ENCODE measurements at places on chromosomes 5 and 9.

DNA sequence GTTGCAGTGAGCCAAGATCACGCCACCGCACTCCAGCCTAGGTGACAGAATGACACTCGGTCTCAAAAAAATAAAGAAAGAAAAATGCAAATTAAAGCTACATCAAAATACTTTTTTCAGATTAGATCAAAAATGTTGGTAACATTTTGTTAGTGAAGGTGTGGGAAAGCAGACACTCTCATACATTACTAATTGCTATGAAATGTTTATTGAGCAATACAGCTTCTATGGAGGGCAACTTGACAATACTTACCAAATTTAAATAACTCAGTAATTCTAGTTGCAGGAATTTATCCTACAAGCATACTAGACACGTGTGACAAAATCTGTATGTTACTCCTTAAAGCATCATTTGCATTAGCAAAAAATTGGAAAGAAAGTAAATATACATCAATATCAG, 4.1 kb downstream of the TRIM23 start:
- DNase-seq: no peak

- DNase-seq: no peak
Measured at GRCh38 chr9:137227054-137227852, at the start of gene RNF224. TSS of gene RNF224 (plus strand) at chr9:137227502. CDS start at chr9:137228336, 834 bp downstream.

- no peak for DNase-seq
Measured at GRCh38 chr5:159324986-159325385, 5.3 kb downstream of the IL12B start.

DNA sequence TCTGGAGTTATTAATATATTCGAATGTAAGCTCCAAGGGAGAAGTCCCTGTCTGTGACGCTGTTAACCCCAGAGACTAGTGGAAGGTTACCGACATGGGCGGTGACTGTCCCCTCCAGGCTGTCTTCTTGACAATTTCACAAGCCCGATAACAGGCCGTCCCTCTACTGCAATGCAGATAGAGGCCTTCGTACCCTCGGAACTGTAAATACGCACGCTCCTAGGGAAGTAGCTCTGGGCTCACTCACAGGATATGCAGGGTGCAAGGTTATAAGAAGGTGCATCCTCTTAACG, 680 bp upstream of the RFK start:
- DNase-seq: no peak

GRCh38 chr5:149860801-149861322, 83.7 kb downstream of the PDE6A start:
- DNase-seq: no peak

- DNase-seq: no peak
Measured at GRCh38 chr9:109857336-109857735, 77.3 kb downstream of the PALM2AKAP2 start.

GRCh38 chr5:80884929-80885328, 75.2 kb upstream of the RASGRF2 start:
- no peak for DNase-seq

DNA sequence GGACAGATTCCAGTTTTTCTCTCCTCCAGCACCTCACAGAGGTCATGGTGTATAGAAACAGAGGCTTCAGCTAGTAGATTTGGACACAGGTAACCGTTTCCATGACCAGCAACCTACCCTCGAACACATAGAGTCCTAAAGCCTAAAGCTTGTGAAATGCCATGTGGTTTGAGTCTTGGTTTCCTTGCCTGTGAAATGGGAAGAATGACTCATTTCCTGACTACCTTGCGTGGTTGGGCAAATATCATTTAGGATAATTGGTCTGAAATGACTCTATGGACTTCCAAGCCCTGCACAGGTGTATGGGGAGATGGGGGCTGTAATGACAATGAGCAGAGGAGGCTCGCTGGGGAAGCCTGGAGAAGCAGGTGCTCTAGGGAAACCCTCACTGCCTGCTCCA, 134.6 kb downstream of the TTLL11 start:
- DNase-seq: no peak

DNA sequence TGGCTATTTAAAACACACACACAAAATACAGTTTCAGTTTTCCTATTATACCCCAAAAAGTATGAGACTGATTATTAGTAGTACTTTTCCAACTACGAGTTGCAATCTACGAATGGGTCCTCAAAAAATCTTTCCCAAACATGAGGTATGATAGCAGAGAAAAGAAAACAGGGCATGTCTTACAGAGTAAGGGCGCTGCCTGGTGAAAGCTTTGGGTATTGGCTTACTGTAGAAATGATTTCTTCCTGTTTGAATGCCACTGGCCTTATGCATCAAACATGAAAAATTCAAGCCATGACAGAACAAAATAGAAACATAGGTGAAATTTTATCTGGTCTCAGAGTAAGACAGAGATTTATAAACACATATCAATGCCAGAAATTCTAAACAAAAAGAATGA, 448.0 kb downstream of the SPOCK1 start:
- no peak for DNase-seq

DNA sequence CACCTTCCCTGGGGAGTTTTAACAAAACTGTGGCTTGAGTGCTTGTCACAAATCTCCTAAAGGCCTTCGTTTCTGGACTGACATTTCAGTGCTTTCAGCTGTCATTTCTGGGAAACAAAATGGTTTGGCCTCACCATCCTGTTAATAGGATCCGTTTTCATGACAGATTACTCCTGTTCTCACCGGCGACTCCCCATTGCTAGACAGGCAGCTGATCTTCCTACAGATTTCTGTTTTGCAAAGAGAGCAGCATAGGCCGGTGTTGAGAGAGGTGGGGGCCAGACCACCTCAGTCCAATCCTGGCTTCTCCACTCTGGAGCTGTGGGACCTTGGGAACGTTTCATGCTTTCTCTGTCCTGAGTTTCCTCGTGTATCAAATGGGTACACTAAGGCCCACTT, 75.5 kb upstream of the OTULINL start:
- DNase-seq: no peak

Measured in vagina (tissue), 2 donors.